ENCODE measurements at places on chromosomes 5 and 9.

- no peak for DNase-seq
These were observed 25.4 kb downstream of the GPR21 start for GRCh38 chr9:123058834-123059233.

DNA sequence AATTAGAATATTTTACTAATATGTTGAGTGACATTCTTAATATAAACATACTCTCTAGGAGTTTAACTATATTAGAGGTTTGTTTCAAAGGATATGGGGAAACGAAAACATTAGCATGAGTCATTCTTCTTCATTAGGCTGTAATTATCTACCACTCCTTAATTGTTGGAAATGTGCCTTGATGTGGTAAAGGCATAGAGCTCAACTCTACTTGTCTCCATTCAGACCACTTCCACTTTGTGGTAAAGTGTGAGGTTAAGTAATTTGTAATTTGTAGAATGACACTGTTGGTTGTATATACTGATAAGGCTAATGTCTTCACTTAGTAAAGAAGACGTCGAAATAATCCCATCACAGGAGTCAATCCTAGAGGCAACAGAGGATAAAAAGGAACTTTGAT, 58.1 kb downstream of the HAPLN1 start:
- DNase-seq = no peak

DNA sequence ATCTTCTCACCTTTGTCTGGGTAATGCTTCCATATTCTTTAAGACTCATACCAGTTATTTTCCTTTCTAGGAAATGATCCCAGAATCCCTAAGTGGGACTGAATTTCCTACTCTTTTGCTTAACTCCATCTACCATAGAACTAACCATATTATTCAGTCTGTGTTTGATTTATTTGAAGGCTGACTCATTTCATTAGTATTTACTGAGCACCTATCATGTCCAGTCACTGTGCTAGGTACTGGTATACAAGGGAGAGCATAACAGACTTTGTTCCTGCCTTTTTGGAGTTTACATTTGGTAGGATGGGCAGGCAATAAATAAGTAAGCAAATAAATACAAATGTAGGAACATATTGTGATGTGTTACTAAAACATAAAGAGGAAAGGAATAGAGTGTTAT, 4.3 kb downstream of the NPR2 start:
- DNase-seq = no peak

DNA sequence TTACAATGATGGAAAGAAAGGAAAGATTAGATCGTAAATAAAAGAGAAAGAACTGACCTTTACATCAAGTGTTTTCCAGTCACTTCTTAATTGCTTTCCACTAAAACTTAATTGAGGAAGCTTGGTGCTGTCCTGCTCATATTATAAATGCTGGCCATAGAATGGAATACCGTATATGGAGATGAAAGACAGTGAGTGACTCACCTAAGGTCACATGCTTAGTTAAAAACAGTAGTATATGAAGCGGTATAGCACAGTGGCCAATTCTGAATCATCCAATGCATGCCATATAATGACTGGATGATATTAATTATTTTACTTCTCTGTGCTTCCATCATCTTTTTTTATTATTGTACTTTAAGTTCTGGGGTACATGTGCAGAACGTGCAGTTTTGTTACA, 482.4 kb upstream of the SGCD start:
- DNase-seq = no peak

- no peak for DNase-seq
These were observed 182.3 kb upstream of the MAP1B start for GRCh38 chr5:71924980-71925379.

- DNase-seq = no peak
These were observed 121.4 kb upstream of the C6 start for GRCh38 chr5:41334758-41335157.

GRCh38 chr5:175788155-175788787, 83.1 kb upstream of the CPLX2 start:
- no peak for DNase-seq

DNA sequence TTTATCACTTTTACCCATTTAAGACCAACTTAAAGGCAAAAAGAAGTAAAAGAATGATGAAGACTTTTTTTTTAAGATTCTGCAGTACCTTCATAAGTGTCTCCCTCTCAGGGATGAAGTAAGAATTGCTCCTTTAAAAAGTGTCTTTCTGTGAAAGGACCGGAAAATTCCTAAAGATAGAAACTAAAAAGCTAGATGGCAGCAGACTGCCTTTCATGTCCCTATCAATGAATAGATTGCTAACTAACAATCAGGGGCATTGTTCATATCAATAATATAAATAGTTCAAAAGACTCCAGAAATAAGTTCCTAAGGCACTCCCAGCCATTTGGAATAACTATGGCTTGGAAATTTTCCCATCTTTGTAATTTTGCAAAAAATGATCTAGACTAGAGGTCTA, 558.0 kb downstream of the PDE4D start:
- no peak for DNase-seq

- no peak for DNase-seq
These were observed 31.5 kb downstream of the OLFML2A start for GRCh38 chr9:124808246-124808956.

GRCh38 chr5:85340790-85341189, 956.1 kb upstream of the EDIL3 start:
- DNase-seq = no peak

DNA sequence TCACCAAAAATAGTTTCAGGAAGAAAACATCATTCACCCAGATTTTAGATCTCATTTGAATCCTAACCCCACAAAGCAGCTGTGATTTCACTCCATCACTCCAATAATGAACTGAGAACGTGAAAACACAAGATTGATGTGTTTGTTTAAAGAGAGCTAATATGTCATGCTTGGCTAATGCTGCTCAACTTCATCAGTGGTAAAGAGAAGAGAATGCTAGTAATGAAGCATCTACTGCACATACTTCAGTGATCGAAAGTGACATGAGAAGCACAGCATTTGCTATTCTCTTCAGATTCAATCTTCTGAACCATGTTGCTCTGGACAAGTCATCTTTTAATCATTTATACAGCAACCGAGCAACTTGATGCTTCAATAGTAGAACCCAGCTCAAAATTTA, 874.7 kb downstream of the EFNA5 start:
- DNase-seq = no peak

DNA sequence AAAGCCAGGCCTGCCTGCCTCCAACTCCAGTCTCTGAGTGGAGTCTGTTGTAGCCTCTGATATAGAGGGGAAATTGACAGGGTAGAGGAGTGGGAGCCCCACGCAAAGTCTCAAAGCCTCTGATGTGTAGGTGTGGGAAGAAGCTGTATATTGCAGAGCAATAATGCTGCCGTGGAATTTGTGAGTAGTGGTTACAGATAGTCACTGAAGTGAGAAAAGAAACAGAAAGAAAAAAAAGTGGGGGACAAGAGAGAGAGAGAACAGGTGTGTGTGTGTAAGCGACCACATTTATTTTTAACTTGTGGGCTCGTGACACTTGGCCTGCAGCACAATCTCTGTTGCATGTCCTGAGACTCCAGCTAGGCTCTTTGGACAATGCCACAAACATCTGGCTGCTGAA, 227.8 kb downstream of the NSG2 start:
- no peak for DNase-seq

- DNase-seq = no peak
These were observed 171.8 kb upstream of the PANK3 start for GRCh38 chr5:168750926-168751325.

DNA sequence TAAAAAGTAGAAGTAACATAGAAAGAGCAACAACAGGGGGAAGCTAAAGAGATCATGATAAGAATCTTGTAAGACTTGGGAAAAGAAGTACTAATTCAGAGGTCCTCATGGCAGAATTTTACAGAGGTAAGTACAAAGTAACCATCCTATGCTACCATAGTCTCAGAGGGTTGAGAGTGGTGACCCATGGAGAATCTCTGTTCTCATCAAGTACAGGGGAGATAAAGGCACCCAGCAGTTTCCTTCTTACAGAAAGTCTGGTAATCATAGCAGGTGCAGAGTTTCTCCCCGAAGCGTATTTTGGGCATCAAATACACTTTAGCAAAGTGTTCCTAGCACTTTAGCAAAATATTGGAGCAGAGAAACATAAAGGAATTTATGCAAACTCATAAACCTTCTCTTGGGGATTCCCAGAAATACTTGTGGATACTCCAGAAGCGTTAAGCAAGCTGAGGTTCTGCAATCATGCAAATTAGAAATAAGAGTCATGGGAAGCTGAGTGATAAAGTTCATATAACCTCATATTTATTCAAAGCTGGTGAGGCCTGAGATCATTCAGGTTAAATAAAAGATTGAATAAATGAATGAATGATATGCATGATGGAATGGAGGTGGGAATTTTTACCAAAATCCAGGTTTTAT, 101.0 kb upstream of the SMC2 start:
- no peak for DNase-seq

GRCh38 chr5:151130922-151131891, 26.4 kb downstream of the ANXA6 start:
- DNase-seq = no peak

GRCh38 chr5:17306726-17307091, 89.3 kb downstream of the BASP1 start:
- DNase-seq = no peak

DNA sequence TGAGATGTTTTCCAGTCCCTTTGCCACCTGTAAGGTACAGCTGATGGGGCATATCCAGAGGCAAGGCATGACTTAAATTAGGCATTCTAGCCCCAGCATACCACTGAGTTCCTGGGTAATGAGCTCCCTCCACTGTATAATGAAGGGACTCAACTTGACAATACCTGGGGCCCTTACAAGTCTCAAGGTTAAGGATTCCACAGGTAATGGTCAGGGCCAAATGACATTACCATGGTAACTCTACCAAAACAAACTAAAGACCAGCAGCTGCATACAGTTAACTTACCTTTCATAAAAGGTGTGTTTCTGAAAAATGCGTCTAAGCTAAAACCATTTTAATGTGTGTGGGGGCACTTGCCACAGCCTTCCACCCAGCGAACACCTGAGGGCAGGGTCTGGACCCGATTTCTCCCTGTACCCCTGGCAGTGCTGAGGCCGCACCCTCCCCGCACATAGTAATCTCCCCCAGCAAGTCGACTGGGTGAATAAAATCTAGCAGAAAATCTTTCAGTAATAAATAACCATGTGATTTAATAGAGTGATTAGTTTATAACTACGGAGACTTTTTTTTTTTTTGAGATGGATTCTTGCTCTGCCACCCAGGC, 24.2 kb downstream of the CCDC69 start:
- no peak for DNase-seq

- DNase-seq = no peak
These were observed 2.3 kb upstream of the EFNA5 start for GRCh38 chr5:107673039-107673367.

GRCh38 chr9:134671341-134672113, 29.9 kb downstream of the COL5A1 start:
- no peak for DNase-seq

DNA sequence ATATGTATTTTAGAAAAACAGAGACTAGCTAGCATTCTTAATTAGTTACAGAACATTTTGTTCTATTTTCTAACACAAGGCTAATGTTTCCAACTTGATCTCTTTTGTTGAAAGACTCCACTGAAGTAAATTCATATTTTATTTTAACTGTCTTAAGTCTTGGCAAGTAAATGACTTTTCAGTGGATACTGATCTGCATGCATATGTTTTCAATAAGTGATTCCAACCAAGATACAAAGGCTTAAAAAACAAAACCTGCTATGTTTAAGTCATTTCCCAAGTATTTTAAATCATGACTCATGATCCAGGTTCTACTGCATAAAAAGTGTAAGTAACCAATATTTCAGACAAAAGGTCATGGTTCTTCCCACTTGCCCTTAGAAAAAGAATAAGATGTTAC, 5.7 kb downstream of the CDO1 start:
- no peak for DNase-seq

- DNase-seq = no peak
These were observed 20.1 kb downstream of the TNIP1 start for GRCh38 chr5:151060742-151061141.

- no peak for DNase-seq
These were observed 135.8 kb upstream of the TUSC1 start for GRCh38 chr9:25814023-25814422.

GRCh38 chr5:168790671-168791250, 211.6 kb upstream of the PANK3 start:
- DNase-seq = no peak

DNA sequence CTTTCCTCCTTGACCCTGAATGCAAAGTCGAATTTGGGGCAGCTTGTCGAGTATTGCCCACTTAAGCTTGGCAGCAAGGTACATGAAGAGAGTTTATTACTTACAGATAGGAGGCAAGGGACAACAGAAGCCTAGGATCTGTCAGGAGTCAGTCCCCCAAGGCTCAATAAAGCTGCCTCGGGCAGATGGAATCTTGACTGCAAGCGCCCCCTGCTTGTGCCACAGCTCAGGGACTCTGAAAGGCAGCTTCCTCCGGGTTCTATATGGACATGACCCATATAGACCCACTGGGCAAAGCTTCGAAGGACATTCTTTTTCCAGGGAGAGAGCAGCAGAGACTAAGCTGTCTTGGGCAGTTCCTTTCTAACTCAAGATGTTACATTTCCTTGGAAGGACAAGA, 971.5 kb downstream of the EFNA5 start:
- no peak for DNase-seq

DNA sequence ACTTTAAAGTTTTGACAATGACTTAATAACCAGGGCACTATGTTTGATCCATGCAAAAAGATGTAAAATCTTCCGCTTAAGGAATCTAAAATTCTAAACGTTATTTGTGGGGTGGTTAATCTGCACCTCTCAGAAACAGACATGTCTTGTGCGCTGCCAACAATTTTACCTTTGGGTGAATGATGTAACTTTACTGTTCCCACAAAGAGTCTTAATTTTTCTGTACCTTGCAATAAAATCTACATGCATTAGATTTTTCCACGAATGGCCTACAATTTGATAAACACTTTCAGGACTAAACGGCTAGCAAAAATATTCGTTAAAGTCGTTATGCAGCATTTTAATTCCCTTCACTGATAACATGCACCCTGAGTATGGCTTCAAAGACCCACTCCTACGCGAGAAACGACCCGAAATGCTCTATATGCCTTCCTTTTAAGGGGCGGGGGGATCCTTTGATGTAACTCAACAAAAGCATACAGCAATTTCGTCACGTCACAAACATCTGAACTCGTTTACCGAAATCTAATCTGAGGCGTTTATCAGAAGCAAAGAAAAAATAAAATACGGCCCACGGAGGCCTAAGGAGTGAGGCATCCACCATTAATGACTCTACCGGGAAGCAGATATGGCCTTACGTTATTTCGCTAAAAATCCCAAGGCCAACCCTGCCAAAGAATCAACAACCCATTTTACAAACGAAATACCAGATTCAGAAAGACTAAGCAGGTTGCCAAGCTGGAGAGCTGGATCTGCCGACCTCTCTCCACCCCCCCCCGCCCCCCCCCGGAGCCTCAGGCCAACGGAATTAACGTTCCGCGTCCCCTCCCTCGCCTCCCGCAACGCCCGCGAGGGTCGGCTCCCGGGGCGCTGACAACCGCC, 621 bp downstream of the AK6 start:
- no peak for DNase-seq
